H54 (cell line): ENCODE measurements at places on chromosomes 1 and 21.

DNA sequence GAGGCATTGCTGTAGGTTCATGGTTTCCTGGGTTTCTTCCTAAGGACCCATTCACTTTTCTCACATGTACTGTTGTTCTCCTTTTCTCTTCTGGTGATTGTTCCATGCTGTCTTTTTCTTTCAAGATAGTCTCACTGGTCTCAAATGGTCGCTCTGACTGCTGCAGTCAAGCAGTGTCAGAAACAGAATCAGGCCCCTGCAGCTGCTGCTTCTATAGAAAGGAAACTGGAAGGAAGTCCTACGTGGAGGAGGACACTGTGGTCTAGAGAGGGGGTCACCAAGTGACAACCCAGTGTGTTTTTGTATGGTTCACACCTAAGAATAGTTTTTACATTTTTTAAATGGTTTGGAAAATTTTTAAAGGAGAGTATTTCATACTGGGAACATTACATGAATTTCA is 2.4 kb downstream of the NECAP2 start:
- DNase-seq = no peak

DNA sequence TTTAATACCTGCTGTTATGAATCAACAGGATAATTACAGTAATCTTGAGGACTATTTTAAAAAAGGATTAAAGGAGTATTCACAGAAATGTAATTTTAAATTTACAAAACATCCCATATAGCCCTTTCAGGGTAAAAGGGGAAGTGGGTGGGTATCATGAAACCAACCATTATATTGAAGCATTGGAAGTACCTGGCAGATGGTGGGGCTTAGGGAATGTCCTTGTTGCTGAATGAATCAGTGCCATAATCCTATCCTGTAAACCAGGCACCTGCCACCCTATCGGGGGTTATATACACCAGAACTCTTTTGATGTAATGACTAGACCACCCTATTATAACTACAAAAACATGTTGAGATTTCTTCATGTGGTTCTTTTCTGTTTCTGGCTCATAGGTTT is 30.4 kb downstream of the CDC14A start:
- no peak for DNase-seq

- DNase-seq = no peak
Observed at GRCh38 chr21:31622397-31622796, 37.1 kb upstream of the SOD1 start.

GRCh38 chr1:205601205-205601604 is 30.6 kb downstream of the ELK4 start:
- no peak for DNase-seq

GRCh38 chr1:237736372-237737029 is 154.2 kb downstream of the ZP4 start:
- DNase-seq = no peak

DNA sequence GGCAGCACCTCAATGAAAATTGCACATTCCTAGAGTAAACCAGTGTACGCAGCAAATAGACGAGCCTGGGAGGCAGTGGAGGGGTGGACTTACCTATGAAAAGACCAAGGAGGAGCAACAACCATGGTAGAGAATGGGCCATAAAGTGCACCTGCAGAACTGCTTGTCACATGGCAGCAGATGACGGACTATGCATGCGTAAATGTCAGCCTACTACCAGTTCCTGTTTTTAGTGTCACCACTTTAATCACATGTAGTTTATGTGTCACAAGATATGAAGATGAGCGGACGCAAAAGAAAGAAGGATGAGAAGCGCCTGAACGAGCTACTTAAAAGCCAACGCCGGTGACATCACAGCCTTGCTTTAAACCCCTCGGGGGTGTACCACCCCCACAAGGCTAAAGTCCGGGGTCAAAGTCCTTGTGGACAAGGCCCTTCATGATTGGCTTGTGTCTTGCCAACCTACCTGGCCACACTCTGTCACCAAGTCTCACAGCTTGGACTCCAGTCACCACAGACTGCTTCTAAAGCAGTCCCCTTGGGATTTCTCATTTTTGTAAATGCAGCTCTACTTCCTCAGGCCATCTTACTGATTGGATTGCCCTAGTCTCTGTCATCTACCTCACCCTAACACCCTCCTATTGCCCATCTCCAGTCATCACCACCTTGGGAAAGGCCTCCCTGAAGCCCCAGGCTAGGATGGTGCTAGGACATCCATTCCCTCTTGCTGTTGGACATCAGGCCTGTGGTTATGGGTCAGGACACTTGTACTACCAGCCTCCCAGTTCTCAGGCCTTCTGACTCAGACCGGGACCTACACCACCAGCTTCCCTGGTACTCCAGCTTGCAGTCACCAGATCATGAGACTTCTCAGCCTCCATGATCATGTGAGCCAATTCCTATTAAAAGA is 6.0 kb upstream of the LY9 start:
- no peak for DNase-seq

DNA sequence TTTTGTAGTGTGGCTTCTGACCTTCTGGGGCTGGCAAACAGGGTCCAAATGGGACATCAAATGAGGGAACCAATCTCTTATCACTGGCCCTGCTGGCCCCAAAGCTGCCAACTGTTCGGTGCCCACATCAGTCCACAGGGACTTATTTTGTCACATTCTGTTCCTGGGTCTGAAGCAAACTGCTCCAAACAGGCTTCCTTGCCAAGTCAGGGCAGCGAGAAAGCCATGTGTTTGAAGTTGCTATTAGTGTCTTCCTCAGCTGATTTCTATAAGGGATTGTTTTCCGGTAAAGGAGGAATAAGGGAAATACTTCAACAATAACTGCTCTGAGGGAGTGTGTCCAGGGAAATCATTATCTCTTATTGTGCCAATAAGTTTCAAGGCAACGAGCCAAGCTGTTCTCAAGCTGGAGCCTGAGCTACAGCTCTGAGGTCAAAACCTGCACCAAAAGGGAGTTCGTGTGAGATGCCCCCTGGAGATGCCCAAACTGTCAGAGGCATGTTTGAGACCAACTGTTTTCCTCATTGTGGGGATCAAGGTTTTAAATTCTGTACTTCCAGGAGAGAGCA is 381.4 kb upstream of the PROX1 start:
- DNase-seq = no peak

- no peak for DNase-seq
Observed at GRCh38 chr1:27655151-27655937, 16.6 kb downstream of the IFI6 start.

- DNase-seq = no peak
Observed at GRCh38 chr1:153779781-153780541, 4.8 kb downstream of the SLC27A3 start.
